ENCODE measurements at places on chromosomes 3 and 15. TPM values are rescaled to one million over a fixed set of nuclear protein-coding genes. Genes with fewer than 3 reads are reported as not detected.

CD200 gene
- total RNA-seq: 0.12 TPM

HDC gene
- not detected for total RNA-seq

RYK gene
- total RNA-seq: 119 TPM

TMCO5A gene
- total RNA-seq: not detected

GOLGA6B gene
- total RNA-seq: not detected

IL17RE gene
- 3.2 TPM for total RNA-seq

ZNF197 gene
- 19.9 TPM for total RNA-seq

NTRK3 gene
- 0.73 TPM for total RNA-seq

ARIH1 gene
- total RNA-seq: 41.0 TPM

C3orf22 gene
- total RNA-seq: not detected

GOLGB1 gene
- total RNA-seq: 48.0 TPM

DLL4 gene
- total RNA-seq: not detected

SLC22A13 gene
- 0.97 TPM for total RNA-seq

CCDC14 gene
- 41.9 TPM for total RNA-seq

TIGIT gene
- not detected for total RNA-seq

LYSMD4 gene
- total RNA-seq: 11.4 TPM

AADACL2 gene
- not detected for total RNA-seq

PRKAR2A gene
- total RNA-seq: 43.3 TPM

All from hair follicle dermal papilla cell (primary cell).